ENCODE measurements at places on chromosomes 5 and 9.

GRCh38 chr9:18423791-18424531, 50.0 kb upstream of the ADAMTSL1 start:
- no peak for DNase-seq

DNA sequence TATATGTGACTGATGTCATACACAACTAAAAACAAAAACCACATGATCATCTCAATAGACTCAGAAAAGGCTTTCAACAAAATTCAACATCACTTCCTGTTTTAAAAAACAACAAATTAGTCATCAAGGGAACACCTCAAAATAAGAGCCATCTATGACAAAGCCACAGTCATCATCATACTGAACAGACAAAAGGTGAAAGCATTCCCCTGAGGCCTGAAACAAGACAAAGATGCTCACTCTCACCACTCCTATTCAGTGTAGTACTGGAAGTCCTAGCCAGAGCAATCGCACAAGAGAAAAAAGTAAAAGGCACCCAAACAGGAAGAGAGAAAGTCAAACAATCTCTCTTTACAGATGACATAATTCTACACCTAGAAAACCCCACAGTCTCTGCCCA, 893.5 kb upstream of the EDIL3 start:
- DNase-seq = no peak

DNA sequence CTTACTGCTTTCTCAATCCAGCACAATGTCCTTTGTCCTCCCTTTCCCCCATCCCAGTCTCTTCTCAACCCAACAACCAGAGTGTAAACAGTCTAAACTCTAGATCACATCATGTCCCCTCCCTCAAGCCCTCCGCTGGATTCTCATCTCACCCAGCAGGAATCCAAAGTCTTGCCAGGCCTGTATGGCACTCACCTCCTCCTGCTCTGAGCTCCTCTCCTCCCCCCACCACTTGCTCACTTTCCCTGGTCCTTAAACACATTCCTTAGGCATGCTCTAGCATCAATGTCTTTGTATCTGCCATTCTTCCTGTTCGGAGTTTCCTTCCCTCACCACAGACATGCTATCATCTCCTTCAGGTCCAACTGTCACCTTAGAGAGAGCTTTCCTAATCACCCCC, 78.8 kb downstream of the NIPSNAP3B start:
- no peak for DNase-seq

DNA sequence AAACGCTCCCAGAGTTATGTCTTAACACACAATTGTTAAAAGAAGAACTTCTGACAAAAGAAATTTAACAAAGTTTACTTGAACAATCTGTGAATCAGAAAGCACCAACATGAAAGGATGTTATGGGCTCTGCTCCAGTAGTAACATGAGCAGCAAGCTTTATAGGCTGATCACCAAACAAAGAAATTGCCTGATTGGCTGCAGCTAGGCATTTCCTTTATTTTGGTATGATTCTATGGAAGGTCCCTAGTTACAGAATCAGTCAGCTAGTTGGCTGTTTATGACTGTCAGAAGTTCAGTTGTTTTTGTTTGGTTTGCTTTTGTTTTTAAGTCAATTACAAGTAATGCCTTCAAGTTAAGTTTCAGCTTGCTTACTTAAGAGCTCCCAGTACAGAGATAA, 102.4 kb upstream of the SMC2 start:
- DNase-seq = no peak

- DNase-seq = no peak
These were observed 1.4 kb downstream of the ANKRA2 start for GRCh38 chr5:73564018-73564417.

DNA sequence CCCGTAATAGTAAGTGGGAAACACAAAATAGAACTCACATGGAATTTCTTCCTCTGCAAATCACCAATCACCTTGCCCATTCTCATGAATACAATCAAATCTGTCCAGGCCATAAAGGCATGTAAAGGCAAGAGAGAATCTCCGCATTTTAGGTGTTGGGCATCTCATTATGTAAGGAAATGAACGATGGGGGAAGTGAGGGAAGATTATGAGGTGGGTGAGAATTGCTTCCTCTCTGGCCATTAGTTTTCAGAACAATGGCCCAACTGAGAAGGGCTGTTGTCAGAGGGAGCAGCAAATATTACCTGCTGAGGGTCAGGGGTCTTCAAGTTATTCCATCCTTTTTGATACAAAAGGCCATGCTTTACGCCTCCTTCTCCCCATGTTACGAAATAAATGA, 455.1 kb downstream of the ARHGEF28 start:
- DNase-seq = no peak

- no peak for DNase-seq
These were observed 64.7 kb downstream of the SH3PXD2B start for GRCh38 chr5:172389578-172390112.

GRCh38 chr9:26723486-26723885, 169.1 kb downstream of the CAAP1 start:
- DNase-seq = no peak

DNA sequence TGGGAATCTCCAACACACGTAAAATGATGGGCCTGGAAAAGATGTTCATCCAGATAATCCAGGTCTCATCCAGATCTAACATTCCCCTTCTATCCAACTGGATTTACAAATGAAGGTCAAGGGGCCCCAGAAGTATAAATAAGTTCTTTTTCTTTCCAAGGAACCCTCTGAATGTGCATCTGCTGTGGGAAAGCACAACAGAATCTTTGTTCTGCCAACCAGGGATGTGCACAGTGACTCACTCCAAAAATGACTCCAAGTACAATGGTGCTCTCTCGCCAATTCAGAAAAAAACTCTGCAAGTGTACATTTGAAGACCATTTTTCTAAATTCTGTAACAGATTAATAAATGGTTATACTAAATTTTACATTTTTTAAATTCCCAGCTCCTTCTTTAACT, 12.4 kb downstream of the RAPGEF6 start:
- DNase-seq = no peak

GRCh38 chr5:109580225-109580624, 109.5 kb upstream of the MAN2A1 start:
- no peak for DNase-seq

GRCh38 chr5:52734557-52734956, 53.2 kb upstream of the ITGA1 start:
- no peak for DNase-seq

- DNase-seq = no peak
These were observed 439.4 kb upstream of the ZNF462 start for GRCh38 chr9:106423575-106423974.

DNA sequence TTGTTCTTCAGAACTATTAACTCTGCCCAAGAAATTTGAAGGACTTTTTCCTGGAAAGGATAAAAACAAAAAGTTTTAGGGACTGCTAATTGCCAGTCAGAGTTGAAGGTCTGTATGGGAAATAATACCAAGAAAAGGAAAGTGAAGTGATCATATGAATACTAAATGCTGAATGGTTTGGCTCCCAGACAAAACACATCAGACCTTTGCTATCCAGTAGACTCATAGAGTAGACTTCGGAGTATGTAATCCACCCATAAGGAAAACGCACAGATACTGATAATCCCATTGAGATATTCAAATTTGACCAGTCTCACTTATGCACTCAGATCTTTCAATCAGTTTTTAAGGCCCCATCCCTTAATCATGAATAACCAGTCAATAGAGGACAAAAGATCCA, 319.0 kb upstream of the PTGER4 start:
- no peak for DNase-seq

DNA sequence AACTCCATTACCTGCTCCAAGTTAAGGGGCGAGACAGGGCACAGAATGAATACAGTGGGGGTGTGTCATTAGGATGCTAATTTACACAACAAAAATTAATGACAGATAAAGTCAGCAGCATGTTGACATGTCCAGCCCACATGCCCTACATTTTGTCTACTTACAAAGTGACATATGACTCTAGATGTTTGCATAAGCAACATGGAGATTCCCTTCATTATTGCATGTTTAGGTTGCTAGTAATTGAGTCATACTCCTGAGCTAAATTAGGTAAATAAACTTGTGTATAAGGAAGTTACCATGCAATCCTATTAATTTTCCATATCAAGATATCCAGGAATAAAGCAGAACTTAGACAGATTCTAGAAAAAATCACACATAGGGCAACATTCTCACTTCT, 232.2 kb downstream of the PDE4D start:
- DNase-seq = no peak

- no peak for DNase-seq
These were observed 6.9 kb downstream of the LPCAT1 start for GRCh38 chr5:1516615-1517601.

DNA sequence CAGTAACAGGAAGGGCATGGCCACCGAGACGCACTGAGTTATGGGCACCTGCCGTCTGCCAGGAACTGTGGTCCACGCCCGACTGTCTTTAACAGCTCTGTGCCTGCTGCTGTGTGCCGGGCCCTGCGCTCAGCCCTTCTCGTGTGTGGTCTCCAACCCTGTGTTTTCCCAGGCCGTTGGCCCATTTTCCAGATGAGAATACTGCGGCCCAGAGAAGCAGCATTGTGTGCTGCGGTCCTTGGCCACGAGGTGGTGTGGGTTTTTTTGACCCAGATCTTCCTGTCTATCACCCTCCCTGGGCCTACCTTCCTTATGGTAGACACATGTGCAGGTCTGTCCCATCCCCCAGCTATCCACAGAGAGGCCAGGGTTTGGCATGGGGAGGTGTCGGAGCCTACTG, 47.0 kb downstream of the RXRA start:
- no peak for DNase-seq

DNA sequence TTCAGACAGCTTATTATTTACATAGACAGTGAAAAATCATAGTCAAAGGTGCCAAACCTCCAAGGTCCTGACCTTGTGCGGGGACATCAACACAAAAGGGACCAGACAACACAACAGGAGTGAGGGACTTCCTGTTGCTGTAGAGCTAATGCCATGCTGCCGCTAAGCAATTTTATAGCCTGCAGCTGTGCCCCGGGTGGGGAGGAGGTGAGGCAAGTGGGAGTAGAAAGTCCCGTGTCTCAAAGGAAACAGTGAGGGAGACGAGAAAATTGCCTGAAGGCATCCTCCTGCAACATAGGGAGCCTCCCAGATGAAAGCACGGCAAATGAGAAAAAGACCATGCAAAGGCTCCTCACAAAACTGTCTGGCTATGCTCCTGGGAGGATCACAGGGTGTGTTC, 58.8 kb downstream of the CAAP1 start:
- DNase-seq = no peak

- DNase-seq = no peak
These were observed 85.8 kb downstream of the FAM114A2 start for GRCh38 chr5:153952893-153953292.

DNA sequence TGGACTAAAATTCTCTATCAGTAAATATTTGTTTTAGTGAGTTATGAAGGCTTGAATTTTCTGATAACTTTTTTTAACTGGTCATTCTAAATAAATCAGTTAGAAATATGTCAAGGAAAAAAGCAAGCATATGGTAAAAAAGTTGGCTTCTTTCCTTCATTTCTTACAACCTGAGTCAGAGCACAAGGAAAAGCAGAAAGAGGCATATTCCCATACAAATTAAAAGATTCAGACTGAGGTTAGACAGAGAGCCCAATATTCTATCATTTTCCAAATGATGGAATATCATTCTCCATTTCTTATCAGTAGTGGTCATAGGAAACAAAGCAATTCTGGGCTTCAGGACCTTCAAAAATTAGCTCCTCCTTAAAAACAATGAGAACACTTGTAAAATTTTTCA, 732.1 kb downstream of the MAT2B start:
- no peak for DNase-seq

DNA sequence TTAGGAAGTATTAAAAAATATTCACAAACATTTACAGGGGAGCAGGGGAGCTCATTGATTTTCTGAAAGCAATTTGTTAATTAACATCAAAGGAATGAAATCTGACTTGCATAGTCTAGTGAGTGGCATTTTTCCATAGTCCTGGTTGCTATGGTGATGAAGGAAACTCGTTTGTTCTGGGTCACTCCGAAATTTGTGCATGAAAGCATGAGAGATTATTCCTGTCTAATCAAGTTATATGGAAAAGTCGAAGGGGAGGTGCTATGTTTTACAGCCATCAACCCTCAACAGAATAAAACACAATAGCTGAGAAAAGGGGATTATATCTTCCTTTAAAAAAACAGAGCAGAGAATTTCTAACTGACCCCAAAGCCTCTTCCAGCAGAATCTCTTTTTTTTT, 1495.7 kb upstream of the WWC1 start:
- no peak for DNase-seq

- no peak for DNase-seq
These were observed 169.3 kb downstream of the MACROH2A1 start for GRCh38 chr5:135229679-135230132.

- no peak for DNase-seq
These were observed 285.0 kb downstream of the EFNA5 start for GRCh38 chr5:107385708-107386107.

DNA sequence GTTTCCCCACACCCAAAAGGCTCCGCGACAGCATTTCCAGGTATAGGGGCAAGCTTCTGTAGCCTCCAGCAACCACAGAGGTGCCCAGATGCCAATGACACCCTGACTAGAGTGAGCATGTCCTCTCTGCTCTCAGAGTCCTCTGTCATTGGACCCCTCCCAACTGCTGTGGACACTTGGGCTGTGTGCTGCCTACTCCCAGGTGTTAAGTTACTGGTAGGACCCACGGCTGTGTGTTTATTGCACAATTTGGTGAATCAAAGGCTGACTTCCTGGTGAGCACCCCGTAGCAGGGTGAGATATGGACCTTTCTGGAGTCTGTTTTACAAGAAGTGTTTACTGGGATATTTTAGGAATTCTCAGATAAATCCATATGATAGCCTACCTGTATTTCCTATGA, 36.0 kb downstream of the SH3GL2 start:
- DNase-seq = no peak
